Stimulated activated memory B cell treated with anti-CD40 and anti-IgM and Interleukin-4, amounts not matched to agents 10 μg/mL and 1 μg/mL and 100 μg/mL, for 72 hours (primary cell): ENCODE measurements at places on chromosomes 3 and 15.

DNA sequence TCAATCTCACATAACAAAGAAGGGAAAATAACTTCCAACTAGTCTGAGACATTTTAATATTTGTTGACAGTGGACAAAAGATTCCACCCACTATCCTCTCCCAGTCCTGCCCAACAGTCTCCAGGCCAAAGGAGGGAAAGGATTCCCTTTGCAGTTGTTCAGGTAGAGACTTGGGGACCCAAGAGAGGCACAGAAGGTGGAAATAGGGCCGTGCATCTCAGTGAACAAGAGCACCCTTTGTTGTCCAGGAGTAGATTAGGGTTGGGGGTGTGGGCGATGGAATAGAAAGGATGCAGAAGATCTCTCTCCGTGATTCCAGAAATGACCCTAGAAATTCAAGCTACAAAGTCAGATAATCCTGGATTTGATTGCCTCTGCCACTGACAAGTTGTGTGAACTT is 44.8 kb upstream of the TRA2B start:
- no peak for ATAC-seq

GRCh38 chr3:71784201-71784913 is 591 bp downstream of the PROK2 start:
- ATAC-seq, result peak; percentile 47

DNA sequence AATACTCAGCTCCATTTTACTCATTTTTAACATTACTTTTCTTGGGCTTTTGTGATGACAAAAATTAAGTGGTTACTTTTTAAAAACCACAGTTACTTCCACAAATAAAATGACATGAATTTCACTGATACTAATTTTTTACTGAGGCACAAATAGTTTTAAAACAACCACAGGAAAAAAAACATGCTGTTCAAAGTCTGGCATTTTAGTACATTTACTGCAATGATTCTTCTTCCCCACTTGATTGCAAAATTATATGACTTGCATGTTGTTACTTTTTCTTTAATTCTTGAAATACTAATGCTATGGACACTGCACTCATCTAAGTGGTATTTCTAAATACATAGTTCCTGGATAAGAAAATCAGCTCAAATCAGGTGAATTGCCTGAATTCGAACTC is 24.8 kb upstream of the SLMAP start:
- ATAC-seq, result no peak

DNA sequence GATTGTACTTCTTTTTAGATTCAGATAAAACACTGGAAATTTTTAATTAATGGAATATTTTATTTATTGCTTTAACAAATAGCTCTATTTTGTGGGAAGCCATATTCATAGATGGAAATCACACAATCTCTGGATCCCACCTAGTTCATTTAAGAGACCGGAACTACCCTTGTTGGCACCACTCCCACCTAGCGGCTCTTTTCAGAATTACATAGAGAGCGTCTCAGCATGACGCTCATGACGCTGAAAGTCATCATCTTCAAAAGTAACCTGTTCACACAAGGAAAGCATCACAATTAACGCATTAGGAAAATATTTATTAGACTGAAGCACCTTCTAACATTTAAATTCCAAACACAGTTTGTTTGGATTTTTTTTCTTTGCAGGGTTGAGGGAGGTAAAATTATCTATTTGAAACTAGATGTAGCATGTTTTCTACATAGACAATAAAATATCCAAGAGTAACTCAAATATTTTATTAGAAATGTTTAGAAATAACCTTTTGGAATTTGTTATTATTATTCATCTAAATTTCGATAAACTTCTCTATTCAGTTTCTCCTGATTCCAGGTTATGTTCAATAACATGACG is 214.9 kb upstream of the ARRDC4 start:
- ATAC-seq, result no peak

GRCh38 chr3:99607151-99607550 is 31.2 kb upstream of the COL8A1 start:
- ATAC-seq, result no peak

GRCh38 chr3:146093896-146094295 is 67.1 kb downstream of the PLOD2 start:
- ATAC-seq, result no peak

GRCh38 chr3:16146015-16146730 is 28.3 kb upstream of the GALNT15 start:
- peak; percentile 31 for ATAC-seq

- ATAC-seq, result no peak
Measured at GRCh38 chr3:123093696-123094095, 26.9 kb downstream of the PDIA5 start.

- ATAC-seq, result no peak
Measured at GRCh38 chr3:185057829-185058228, 95.0 kb downstream of the C3orf70 start.

DNA sequence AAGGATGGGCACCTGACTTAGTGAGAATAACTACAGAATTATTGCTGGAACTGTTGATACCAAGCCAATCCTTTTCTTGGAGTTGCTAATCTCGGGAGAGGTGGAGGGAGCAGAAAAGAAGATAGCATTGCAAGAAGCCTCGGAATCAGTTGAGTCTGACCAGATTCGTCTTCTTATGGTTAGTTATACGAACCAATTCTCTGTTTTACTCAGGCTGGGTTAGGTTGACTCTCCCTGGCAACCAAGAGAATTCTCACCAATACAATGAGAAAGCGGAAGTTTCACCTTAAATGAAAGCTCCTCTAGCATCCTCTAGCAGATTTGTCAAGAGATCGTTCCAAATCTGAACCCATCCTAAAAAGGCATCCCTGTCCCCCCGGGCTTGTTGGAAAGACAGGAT is 43.5 kb upstream of the UBE2E1 start:
- ATAC-seq, result peak; percentile 87

GRCh38 chr3:171967137-171967783 is 72.1 kb upstream of the FNDC3B start:
- no peak for ATAC-seq

GRCh38 chr3:10328460-10329071 is 7.7 kb upstream of the SEC13 start:
- no peak for ATAC-seq

DNA sequence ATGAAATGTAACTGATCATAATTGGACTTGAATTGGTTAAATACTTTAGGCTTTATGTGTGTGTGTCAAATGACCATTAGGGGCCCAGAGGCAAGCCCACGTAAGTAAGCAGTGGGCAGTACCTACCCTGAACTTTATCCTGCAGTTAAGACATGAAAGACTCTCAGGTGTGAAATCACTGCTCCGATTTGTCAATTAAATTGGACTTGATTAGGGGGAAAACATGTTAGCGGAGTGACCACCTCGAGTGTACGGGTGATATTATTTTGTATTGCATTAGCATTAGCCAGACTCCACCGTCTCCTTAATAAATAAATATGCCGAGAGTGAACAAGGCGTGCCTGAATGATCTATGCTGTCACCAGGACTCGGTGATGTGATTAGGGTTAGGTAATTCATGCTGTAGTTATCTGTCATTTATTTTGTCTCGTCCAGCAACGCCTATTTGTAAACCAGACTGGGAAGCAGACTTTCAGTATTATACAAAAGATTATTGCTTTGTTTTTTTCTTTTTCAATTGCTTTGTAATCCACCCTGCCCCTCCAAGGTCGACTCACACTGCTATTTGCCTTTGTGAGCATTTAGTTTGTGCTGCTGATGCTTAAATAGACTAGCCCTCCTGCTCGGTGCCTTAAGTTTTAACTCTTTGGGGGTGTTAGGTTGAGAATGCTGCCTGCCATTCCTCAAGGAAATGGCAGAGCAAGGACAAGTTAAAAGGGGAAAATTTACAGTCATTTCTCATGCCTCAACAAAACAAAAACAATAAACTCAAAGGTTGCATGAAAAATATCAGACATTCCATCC is 1.8 kb downstream of the RBMS3 start:
- ATAC-seq, result no peak
